AML-193 (cell line): ENCODE measurements at places on chromosomes 1 and 21.

DNA sequence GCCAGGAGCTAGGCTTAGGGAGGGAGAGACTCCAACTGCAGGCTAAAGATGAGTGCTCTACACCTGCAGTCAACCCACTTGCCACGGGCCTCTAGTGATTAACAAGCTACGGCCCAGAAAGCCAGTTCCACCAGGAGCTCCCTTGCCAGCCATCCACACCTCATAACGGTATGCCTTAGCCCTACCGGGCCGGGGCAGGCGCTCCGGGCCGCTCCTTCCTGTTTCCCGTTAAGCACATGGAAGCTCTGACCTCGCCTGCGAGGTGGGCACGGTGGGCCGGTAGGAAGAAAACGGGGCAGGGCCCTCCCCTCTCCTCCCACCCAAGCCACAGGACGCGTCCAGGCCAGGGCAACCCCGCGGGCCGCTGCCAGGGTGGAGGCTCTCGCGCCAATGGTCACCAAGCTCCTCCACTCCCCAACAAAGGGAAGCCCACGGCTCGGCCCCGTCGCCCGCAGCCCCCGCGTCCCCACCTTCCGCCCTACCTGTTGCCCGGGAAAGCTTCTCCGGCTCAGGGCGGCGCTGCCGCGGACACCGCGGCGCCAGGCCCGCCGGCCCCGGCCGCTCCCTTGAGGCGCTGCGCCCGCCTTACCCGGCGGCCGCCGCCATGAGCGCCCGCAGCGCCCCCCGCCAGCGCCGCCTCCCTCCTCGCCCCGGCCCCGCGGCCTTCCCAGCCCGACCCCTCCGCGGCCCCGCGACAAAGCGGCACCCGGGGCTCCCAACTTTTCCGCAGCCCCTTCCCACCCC is 627 bp downstream of the CERS2 start:
- DNase-seq: peak; percentile 23

GRCh38 chr1:40824591-40825434 is 37.4 kb downstream of the CITED4 start:
- no peak for DNase-seq

GRCh38 chr1:180282401-180283044 is 52.5 kb downstream of the LHX4 start:
- no peak for DNase-seq

DNA sequence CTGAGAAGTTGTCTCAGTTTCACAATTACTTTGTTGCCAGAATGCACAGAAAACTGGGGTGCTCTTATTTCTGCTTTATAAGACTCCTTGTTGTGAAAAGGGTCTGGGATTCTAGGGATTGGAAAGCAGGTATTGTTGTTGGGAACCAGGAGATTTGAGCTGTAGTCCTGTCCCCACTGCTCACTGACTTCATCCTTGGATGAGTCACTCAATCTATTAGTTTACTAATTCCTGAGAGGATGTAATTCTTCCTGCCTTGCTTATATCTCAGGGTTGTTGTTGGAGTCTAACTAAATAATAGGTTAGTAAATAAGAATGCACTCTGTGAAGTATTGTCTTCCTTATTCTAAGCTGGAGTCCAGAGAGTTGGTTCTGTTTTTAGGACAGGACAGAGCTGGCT is 172.5 kb upstream of the GALNT2 start:
- no peak for DNase-seq

DNA sequence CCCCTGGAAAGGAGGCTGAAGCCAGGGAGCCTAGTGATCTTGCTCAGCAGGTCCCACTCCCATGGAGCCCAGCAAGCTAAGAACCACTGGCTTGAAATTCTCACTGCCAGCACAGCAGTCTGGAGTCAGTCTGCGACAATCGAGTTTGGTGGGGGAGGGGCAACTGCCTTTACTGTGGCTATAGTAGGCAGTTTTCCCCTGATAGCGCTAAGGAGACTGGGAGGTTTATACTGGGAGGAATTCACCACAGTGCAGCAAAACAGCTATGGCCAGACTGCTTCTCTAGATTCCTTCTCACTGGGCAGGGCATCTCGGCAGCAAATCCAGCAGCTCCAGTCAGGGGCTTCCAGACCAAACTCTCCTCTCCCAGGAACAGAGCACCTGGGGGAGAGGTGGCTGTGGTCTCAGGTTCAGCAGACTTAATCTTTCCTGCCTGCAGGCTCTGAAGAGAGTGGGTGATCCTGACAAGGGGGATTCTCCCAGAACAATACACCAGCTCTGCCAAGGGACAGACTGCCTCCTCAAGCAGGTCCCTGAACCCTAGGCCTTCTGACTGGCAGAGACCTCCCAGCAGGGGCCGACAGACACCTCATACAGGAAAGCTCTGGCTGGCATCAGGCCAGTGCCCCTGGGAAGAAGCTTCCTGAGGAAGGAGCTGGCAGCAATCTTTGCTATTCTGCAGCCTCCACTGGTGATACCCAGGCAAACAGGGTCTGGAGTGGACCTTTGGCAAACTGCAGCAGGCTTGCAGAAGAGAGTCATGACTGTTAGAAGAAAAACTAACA is 548.5 kb upstream of the NEGR1 start:
- no peak for DNase-seq

- DNase-seq: no peak
Observed at GRCh38 chr1:69551476-69552324, 16.0 kb upstream of the LRRC7 start.

- no peak for DNase-seq
Observed at GRCh38 chr1:222788402-222789156, 26.3 kb upstream of the DISP1 start.

GRCh38 chr21:17119466-17120297 is 393.2 kb upstream of the CXADR start:
- no peak for DNase-seq

DNA sequence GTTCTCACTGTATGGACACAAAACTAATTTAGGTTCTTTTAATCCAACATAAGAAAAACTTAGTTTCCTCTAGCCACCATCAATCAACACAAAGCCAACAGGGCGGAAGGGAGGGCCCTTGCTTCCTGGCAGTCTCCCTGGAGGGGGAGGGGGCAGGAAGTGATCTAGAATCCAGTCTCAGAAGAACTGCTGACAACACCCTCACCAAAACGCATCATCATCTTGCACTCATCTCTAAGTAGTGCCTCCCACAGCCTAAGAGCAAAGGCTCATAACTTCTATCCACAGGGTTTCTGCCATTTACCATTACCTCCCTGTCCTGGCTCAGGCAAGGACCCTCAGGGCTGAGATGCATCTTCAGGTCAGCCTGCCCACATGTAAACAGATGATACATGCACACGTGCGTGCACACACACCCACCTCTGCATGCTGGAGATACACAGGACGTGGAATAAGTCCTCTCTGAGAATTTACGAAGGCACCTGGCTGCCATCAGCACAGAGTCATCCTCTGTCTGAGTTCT is 20.5 kb downstream of the HIVEP3 start:
- no peak for DNase-seq

GRCh38 chr1:223832637-223832943 is 13.2 kb downstream of the TP53BP2 start:
- no peak for DNase-seq

GRCh38 chr1:160608514-160608913 is 29.2 kb upstream of the CD84 start:
- DNase-seq: no peak

DNA sequence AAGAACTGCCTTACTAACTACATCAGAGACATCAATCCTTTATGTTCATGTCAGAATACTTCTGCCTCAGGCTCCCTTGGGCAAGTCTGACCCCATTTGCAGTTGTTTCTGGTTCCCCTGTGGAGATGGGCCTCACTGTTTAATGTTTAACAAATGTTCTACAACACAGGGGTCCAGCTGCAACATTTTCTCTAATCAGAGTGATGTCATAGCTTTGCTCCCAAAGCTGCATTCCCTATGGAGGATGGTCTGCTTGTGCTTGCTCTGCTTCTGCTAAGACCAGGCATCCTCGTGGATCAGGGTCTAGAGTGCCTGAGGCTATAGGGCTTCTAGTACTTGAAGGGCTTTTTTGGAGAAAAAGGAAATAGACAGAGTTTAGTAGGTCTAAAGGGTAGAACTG is 1071.2 kb downstream of the TTLL7 start:
- DNase-seq: no peak

- DNase-seq: no peak
Observed at GRCh38 chr21:38628349-38628748, 130.1 kb upstream of the ERG start.

GRCh38 chr1:172778456-172779455 is 119.9 kb downstream of the FASLG start:
- DNase-seq: no peak

DNA sequence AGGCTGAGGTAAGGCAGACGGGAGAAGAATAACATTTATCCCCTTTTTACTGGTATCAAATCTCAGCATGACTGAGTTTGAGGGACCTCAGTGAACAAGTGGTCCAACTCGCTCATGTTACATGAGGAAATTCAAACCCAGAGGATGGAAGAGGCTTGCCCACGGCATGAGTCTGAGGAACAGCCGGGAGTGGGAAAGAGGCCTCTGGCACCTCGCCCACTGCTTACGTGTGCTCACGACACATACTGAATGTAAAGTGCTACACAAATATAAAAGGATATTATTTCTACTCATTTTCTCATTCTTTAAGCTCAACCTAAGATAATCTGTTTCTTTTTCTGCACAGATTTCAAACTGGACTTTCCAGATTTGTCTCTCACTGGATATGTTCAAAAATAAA is 14.7 kb downstream of the BEND5 start:
- no peak for DNase-seq
